Psoas muscle (tissue), 8 donors: ENCODE measurements at places on chromosomes 1 and 21. TPM values are rescaled to one million over a fixed set of nuclear protein-coding genes. Genes with fewer than 3 reads are reported as not detected.

GRCh38 chr21:44058981-44059380, 46.9 kb downstream of the TRAPPC10 start:
- no peak for DNase-seq

DNA sequence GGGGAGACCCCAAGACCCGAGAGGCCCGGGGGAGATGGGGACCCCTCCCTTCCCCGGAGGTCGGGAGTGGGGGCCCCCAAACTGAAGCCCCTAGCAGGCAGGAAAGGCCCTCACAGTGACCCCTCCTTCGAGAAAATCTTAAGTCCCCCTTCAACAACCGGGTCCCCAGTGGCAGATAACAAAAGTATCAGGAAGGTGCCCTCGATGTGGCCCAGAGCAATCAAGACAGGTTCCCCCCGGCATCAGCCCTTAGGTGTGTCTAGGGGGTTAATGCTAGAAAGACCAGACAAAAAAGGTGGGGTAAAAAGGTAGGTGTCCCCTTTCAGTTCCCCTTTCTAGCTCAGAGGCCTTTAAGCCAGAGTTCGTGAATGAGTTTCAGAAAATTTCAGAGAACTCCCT, 282 bp upstream of the ECE1 start:
- DNase-seq, result no peak

DNA sequence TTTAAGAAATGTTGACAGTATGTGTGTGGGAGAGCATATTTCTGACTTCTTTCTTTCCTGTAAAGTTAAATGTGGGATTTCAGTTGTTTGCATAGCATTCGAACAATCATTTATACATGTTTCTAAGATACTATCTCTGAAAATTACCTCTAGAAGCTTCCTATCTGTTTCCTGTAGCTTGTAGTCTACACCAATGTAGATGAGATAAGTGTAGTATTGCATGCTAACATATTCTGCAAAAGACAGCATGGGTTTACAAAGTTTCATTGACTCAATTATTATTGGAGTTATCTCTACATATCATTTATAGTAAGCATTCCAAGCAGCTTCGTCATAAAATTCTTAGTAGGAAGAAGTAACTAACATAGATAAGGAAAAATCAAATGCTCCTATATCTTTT, 98.9 kb upstream of the DPYD start:
- no peak for DNase-seq

GRCh38 chr1:119084798-119085197, 55.7 kb downstream of the WARS2 start:
- no peak for DNase-seq

DNA sequence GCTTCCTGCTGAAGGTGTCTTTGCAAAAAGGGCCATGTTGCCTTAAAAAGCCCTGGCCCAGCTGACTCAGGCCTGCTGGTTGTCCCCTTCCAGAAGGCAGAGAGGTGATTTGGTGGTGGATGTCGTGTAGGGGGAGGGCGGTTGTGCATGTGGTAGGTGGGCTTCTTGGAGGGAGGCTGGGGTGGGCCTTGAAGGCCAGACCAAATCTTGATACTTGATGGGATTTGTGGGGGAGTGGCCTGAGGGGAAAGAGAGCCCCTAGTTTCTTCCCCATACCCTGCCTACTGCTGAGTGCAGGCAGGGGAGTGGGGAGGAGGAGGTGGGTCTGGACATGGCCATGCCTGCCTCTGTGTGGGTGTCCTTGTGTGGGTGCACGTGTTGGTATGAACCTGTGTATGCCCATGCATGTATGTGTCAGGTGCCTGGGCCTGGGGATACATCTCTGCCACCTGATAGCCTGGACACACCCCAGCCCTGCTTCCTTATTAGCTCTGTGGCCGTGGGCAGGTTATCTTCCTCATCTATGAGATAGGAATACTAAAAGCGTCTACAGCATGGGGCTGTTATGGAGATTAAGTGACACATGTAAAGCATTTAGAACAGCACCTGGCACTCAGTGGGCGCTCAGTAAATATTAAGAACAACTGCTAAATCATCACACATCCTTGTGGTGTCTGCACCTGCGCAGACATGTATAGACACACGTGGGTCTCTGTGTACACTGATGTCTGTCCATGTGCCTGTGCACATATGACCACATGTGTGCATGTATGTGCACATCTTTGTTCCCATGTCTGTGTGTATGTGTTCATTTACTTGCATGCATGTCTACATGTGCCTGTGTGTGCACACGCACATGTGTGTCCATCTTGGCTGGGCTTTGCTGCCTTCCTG, 17.0 kb downstream of the FAM151A start:
- DNase-seq, result no peak

- DNase-seq, result no peak
Observed at GRCh38 chr1:239443361-239443760, 57.0 kb downstream of the CHRM3 start.

GRCh38 chr1:17094664-17095063, 24.6 kb downstream of the PADI2 start:
- DNase-seq, result no peak

GRCh38 chr1:171488190-171488929, 3.0 kb downstream of the PRRC2C start:
- no peak for DNase-seq

DNA sequence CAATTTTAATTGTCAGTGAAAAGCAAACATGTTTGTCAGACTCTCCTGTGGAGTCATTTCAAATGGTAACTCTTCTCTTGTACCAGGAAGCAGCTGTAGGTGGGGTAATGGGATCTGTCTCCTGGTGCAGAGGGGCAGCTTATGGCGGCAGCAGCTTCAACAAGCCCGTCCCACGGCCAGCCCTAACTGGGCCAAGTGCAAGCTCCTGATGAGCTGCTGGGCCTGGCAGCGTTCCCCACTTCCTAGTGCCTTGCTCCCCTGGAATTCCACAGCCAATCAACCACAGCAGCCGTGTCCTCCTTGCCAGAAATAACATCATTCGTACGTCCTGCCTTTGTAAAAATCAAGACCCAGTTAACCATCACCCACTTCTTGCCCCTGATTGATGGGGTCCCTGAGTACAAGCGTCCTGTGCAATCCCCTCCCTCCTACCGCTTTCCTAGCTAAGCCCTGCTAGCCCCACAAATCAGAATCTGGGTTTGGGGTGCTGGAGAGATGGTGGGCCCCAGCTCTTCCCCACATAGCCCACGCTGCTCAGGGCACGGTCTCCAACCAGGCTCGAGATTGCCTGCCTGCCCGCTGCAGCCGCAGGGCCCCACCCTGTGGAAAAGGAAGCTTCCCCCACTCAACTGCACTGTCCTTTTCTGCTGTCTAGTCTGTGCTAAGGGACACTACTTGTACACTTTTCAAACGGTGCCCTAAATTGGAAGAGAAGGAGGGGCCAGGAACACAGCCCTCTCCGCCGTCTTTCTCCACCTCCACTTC, 61.2 kb downstream of the TOR1AIP2 start:
- peak; percentile 63 for DNase-seq

DNA sequence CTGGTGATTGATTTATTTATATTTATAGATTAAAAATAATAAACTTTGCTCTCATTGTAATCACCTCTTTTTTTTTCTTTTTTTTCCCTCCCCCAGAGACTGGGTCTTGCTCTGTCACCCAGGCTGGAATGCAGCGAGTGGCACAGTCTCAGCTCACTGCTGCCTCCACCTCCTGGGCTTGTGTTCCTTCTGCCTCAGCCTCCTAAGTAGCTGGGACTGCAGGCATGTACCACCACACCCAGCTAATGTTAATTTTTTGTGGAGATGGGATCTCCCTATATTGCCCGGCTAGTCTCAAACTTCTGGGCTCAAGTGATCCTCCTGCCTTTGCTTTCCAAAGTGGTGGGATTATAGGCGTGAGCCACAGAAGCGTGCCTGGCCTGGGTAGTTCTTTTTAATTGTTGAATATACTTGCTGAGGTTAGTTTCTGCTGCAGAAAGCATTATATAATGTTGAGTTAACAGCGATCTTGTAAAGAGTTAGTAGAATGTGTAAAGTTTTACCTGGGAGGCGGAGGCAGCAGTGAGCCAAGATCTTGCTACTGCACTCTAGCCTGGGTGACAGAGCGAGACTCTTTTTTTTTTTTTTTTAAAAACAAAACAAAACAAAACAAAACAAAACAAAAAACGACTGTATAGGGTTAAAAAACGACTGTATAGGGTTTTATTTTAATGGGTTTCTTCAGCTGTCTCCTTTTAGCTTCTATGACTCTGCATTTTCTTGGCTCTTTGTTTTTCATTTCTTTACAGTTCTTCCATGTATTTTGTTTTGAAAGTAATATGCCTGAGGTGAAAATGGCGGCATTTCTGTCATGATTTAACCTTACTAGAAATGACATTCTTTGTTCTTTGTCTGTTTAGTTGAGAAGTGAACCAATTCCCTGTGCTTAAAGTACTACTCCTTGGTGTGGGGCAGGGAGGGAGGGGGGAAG, 82.7 kb downstream of the CAMTA1 start:
- DNase-seq, result no peak

DNA sequence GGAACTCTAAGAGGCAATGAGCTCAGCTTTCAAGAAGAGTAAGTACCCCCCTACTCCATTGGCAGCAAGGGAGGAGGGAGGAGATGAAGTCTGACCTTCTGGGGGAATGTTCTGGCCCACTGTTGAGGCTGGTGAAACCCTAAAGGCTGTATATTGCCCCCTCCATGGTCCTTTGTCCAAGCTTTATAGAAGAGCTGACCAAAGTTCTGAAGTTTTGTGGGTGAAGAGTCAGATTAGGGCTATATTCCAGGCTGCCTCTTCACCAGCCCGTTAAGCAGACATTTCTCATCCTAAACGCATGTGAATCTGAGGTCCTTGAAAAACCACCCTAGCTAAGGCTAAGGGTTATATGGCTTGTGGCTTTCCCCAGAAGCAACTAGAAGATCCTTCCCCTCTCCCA, 1.4 kb downstream of the C1orf94 start:
- DNase-seq, result no peak

DNA sequence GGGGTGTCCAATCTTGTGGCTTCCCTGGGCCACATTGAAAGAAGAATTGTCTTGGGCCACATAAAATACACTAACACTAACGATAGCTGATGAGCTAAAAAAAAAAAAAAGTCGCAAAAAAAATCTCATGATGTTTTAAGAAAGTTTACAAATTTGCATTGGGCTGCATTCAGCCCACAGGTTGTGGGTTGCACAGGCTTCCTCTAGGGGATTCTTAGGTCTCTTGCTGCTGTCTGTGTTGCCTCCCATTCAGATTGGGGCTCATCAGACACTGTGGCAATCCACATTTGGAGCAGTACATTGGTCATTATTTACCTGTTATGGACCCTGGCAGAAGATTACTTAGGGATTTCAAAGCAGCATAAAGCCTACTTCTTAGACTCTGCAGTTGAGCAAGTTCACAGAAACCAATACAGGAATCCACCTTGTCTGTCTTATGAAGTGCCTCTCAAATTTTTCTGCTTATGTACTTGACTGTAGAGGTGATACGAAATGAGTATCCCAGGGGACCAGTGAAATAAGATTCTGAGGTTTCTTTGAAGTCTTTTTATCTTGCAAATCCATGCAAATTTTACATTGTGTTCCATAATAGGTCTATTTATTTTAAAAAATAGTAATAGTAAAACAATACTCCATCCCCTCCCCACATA, 205.5 kb downstream of the RPS6KC1 start:
- DNase-seq, result no peak

DNA sequence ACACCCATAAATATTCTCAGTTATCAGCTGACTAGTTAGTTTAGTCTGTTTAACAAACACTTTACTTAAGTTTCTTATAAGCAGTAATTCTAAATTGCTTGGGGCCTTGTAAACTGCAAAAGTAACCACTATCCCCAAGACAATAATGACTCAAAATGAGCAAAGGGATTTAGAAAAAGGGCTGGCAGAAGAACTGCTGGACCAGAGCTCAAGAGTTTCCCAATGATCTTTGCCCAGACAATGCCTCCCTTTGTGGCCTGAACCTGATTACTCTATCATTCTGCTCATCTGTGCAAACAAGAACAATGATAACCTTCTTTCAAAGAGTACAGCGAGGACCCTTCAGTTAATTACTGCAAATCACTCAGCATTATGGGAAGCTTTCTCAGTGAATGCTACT, 123.5 kb downstream of the TIAM1 start:
- no peak for DNase-seq

GRCh38 chr1:16927711-16928485, 6.2 kb downstream of the CROCC start:
- no peak for DNase-seq

DNA sequence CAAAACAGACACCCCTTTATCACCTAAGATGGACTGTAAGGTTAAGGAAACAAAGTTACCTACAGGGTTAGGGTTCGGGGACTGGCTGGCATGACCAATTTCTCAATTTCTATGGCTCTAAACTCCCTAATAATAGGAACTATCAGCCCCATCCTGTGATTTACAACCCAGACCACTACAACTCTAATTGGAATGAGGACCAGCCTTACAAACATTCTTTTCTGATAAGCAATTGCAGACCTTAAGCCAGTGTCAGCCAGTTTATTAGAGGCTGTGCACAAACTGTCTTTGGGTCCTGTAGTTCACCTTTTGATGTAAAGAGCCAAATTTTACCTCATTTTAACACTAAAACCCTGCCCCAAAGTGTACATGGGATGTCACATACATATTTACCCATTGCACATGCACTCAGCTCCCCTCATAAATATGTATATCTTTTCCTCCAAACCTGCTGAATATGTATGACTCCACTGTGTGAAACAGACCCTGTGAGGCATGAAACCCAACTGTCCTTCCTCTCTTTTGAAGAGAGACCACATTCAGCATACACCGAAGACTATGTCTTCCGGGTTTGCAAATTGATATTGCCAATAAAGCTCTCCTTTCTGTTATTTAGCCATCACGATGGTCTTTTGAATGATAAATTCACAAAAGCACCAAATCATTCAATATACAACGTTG, 7.3 kb upstream of the APP start:
- DNase-seq, result no peak

Gene RAVER2
- total RNA-seq, result 6.7 TPM

Gene CHRM3
- not detected for total RNA-seq

Gene MROH9
- total RNA-seq, result not detected

Gene COL8A2
- total RNA-seq, result 0.15 TPM

Gene UTS2
- not detected for total RNA-seq

Gene CCDC181
- 0.30 TPM for total RNA-seq

Gene ARHGAP29
- total RNA-seq, result 20.0 TPM

Gene CYYR1
- 7.1 TPM for total RNA-seq
